ENCODE measurements at places on chromosomes 6 and 20.

GRCh38 chr6:157246771-157247484 lies 76.4 kb downstream of the TMEM242 start:
- DNase-seq: no peak

DNA sequence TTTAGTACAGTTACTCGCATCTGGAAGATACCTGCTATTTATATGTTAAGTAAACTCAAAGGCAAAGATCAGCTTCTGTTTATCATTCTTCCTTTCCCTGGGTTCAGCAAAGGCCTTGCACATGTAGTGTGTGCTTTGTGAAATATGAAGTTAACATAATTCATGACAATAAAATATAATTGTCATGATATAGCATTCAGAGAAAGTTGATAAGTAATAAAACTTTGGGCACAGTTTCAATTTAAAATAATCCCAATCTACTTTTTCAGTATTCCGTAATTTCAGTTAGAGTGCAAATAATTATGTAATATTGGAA lies 51.9 kb upstream of the ZNF217 start:
- no peak for DNase-seq

GRCh38 chr20:3296261-3297078 lies 57.5 kb upstream of the SLC4A11 start:
- no peak for DNase-seq

- DNase-seq: no peak
Measured at GRCh38 chr20:3788685-3789155, 2.2 kb upstream of the CENPB start.

DNA sequence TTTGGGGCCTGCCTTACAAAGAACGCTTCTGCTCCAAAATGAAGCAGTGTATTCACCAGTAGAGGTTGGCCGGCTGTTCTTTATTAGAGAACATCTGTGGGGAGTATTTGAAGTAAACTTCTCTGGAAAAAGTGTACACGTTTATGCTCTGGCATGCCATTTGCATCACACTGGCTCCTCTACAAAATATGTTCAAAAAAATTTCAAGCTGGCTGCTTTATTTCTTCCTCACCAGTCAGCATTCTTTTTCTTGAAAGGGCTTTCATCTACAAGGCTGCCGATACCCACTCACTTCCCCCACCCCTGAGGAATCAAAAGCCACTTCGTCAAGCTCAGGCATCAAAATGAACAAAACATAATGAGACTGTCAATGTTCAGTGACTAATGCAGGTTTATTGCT lies 294.1 kb downstream of the TFAP2B start:
- DNase-seq: no peak

- no peak for DNase-seq
Measured at GRCh38 chr20:17418737-17419136, 112.4 kb downstream of the BFSP1 start.

DNA sequence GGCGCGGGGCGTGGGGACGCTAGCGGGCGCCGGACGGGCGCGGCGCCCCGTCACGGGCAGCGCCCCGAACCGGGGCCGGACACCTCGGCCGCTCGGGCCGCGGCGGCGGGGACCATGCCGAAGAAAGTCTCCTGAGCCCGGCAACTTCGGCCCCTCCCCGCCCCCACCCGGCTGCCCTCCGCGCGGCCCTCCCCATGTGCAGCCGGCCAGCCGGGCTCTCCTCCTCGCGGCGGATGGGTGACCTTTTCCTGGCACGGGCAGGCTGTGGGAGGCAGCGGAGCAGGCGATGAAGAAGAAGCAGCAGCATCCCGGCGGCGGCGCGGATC lies 278 bp downstream of the UST start:
- DNase-seq: no peak

GRCh38 chr6:72580281-72580940 lies 41.5 kb upstream of the KCNQ5 start:
- DNase-seq: peak; percentile 76

GRCh38 chr20:24481173-24481572 lies 11.7 kb downstream of the SYNDIG1 start:
- DNase-seq: no peak

GRCh38 chr20:9342651-9343050 lies 171.7 kb upstream of the LAMP5 start:
- DNase-seq: no peak

GRCh38 chr6:136880748-136881460 lies 41.2 kb upstream of the SLC35D3 start:
- no peak for DNase-seq

DNA sequence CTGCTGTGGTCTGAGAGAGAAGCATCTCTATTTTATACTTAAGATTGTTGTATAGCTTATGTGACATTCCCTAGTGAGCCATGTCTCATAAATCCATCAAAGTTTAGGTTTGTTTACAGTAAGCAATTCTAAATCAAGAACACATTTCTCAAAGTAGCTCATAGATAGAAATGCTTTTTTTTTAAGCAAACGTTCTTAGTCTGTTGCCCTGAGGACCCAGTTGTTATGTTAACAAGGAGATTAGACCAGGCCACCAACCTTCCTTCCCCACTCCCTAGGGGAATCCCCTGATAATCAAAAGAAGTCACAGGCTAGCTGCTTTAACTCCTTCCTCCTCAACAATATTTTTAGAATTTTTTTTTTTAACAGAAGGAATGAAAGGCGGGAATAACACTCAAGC lies 169.0 kb downstream of the FUT9 start:
- DNase-seq: no peak

GRCh38 chr6:71056656-71057055 lies 99.8 kb upstream of the B3GAT2 start:
- DNase-seq: no peak

Measured in WERI-Rb-1 (cell line).